ENCODE measurements at places on chromosomes 3 and 15.

DNA sequence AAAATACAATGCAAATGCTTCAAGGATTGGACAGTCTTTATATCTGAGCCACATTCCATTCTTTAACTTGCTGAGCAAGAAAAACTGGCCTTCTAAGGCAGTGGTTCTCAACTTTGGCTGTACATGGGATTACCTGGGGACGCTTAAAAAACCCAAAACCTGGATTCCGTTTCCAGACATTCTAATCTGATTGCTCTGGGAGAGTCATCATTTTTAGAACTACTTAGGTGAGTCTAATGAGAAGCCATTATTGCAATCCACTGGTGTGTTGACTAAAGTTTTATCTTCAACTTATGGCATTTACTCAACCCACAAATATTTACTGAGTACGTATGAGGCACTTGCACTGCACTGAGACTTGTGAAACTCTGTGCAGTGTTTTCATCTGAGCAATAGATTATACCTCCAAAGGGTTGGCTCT, 195.7 kb upstream of the ATP11B start:
- DNase-seq, result no peak

GRCh38 chr15:71011503-71012155, 103.6 kb upstream of the THSD4 start:
- no peak for DNase-seq

DNA sequence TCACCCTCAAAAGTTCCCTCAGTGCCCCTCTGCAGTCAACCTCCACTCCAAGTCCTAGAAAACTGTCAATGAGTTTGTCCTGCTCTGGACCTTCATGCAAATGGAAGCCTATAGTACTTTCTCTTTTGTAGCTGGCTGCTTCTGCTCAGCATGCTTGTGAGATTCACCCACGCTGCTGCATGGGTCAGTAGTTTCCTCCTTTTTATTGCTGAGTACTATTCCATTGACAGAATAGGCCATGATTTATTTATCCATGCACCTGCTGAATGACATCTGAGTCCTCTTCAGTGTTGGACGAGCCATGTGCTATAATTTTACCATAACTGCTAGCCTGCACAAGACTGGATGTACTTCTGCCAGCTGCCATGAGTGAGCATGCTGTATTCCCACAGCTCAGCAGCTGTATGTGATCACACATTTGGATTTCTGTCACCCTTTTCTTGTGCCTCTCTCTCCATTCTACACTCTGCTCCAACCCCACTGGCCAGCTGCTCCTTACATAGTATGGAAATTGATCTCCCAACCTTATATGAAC, 26.3 kb downstream of the CDCP1 start:
- no peak for DNase-seq

DNA sequence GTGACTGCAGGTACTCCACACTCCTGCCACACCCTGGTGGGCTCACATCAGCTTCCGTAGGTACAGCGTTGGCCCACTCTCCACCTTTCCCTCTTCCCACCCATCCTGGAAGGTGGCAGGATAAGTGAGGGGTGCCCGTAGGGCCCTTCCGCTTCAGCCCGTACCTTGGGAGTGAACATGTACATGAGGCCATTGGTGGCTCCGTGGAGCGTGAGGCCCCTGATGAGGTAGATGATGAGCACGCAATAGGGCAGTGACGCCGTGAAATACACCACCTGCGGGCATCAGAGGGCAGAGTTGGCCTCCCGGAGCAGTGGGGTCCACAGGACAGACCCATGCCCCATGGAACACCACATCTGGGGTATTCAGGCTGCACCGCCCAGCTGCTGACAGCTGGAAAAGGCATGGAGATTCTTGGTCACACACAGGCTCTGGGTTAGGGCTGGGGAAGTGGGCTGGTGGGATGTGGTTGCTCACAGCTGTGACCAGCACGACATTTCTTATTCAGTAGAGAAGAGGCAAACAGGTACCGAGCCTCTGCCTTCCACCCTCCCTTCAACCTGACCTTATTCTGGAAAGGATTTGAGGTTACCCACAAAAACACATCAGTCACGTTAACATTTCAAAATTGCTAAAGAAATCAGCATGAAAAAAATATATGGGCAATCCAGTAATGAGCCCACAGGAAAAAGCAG, 23.8 kb downstream of the SLC6A20 start:
- no peak for DNase-seq

DNA sequence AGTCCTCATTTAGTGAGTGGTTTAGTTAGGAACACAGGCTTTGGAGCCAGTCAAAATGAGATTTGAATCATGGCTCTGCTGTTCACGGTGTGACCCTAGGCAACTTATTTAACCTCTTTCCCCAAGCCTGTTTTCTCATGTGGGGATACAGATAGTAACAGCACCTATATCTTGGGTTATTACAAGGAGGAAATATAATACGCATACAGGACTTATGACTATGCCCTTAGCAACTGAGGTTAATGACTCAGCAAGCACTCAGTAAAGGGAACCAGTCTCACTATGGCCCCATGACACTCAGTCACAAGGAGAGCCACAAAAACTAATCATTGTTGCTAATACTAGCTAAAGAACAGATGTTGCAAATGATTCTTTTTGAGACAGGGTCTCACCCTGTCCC, 45.9 kb downstream of the SUMF1 start:
- DNase-seq, result no peak

GRCh38 chr3:44248152-44248551, 6.5 kb downstream of the TOPAZ1 start:
- DNase-seq, result no peak

DNA sequence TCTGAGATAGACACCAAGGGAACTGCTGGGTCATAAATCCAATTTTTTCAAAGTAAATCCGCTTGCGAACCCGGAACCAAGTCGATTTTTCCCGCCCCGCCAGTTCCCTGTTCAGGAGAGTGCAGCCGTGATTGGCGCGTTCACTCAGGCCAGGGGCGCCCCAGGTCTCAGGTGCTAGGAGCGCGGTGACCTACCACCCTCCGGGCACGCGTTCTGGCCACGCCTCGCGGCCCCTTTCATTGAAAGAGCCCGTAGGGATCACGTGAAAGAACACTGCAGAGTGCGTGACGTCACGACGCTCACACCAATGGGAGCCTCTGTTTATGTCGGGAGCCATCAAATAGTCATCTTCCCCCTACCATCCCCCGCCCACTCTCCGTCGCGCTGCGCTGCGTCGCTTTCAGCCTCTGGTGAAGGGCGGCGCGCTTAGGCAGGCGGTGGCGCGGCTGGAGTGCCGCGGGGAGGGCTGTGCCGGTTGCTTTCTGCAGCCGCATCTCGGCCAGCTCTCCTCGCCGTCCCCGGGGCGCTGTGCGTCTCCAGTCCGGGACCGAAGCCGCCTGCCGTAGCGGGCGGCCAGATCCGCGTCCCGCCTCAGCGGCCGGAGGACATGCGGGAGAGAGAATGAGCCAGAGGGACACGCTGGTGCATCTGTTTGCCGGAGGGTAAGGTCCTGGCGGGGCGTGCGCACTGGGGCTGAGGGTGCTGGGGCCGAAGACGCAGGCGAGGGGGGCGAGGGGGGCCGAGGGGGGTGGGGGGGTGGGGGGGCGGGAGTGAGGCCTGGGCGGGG, at the start of gene SLC25A36:
Gene SLC25A36 (plus strand): TSS at position 403 of the 787 bp plus-strand sequence. CDS start 219 bp downstream, at position 622.
- peak; percentile 82 for DNase-seq

DNA sequence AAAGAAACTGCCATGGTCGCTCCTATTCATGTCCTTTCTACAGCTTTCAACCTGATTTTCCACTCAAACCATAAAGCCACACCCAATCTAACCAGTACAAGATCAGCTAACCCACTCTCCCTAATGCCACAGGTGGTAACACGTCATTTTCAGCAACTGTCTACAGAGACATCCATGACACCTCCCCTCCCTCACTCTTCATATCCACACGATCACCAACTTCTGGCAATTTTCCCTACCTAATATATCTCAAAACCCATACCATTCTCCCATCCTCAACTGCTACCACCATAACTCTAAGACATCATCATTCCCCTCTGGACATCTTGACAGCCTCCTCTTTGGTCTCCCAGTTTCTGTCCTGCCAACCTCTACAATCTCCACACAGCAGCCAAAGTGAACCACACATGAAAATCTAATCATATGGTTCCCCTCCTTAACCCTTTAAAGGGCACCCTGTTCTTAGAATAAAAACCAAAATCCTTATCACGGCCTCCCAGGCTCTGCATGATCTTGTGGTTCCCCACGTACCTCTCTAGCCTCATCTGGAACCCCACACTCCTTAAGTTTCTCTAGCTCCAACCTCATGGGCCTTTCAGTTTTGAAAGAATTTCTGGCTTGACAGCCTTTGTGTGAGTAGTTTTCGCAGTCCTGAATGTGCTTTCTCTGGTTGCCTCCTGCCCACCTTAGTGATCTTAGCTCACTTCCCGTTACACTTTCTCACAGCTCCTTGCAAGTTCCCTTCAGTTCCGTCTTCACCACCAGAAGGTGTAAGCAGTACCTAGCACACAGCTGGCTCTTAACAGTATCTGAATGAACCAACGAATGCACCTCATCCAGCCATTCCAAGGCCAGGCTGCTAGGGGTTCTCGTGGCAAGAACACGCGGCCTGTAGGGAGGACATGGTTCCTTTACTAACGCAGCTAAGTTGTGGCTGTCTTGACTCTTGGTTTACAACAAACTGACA, 33.4 kb downstream of the SPINK8 start:
- peak; percentile 9 for DNase-seq

DNA sequence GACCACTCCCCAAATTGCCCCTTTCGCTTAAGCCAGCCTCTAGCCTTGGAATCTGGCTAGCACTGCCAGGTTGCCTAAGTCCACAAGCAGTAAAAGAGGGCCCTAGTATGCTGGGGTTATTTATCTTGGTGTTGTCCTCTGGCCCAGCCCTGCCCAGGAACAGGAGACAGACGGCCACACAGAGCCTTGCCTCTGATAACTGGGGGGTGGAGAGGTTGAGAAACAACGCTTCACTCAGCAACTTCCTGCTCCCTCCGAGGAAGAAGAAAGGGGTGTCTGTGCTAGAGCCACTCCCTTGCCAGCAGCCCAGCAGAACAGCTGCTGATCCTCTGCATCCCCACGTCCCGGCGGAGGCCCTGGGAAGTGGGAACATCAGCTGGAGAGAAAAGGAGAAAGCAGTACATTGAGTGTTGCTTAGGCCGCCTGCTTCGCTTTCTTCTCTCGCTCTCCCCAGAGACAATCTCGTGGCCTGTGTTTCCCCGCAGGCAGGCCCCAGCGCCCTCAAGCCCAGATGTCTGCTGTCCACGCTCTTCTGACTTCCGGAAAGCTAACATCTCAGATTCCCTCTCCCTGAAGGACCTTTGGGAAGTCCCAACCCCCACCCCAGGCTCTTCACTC, 22.6 kb upstream of the C3orf70 start:
- no peak for DNase-seq
